Stimulated activated CD4-positive, alpha-beta T cell treated with anti-CD3 and anti-CD28 coated beads, Interleukin-1b, Interleukin-23, amount 100 ng/mL, for 48 hours (primary cell): ENCODE measurements at places on chromosomes 5 and 9.

- DNase-seq, result no peak
These were observed 67.0 kb downstream of the ZNF366 start for GRCh38 chr5:72440207-72440638.

- DNase-seq, result no peak
These were observed 107.1 kb downstream of the OXCT1 start for GRCh38 chr5:41763081-41763480.

DNA sequence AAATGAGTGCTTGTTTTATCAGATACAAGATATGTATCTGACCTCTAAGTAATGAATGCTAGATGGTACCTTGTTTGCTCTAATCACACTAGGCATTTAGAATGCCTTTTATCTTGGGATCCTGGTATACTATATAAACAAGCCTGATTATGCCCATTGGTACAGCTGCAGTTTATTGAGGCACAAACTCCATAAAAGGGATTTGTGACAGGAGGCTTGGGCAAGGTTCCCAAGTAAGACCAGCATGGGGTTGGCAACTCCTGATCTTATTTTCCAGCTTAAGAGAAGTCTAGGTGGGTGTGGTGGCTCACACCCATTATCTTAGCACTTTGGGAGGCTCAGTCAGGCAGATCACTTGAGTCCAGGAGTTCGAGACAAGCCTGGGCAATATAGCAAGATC is 93.9 kb upstream of the DMRT1 start:
- no peak for DNase-seq

- no peak for DNase-seq
These were observed 110.0 kb downstream of the ENC1 start for GRCh38 chr5:74530326-74531050.

GRCh38 chr5:122077366-122078115 is 518 bp downstream of the LOX start:
- no peak for DNase-seq

GRCh38 chr5:145943674-145944121 is 7.3 kb downstream of the SH3RF2 start:
- DNase-seq, result no peak

GRCh38 chr5:176773408-176774035 is 36.8 kb upstream of the UNC5A start:
- DNase-seq, result no peak

GRCh38 chr5:135348918-135349317 is 50.1 kb downstream of the MACROH2A1 start:
- no peak for DNase-seq

DNA sequence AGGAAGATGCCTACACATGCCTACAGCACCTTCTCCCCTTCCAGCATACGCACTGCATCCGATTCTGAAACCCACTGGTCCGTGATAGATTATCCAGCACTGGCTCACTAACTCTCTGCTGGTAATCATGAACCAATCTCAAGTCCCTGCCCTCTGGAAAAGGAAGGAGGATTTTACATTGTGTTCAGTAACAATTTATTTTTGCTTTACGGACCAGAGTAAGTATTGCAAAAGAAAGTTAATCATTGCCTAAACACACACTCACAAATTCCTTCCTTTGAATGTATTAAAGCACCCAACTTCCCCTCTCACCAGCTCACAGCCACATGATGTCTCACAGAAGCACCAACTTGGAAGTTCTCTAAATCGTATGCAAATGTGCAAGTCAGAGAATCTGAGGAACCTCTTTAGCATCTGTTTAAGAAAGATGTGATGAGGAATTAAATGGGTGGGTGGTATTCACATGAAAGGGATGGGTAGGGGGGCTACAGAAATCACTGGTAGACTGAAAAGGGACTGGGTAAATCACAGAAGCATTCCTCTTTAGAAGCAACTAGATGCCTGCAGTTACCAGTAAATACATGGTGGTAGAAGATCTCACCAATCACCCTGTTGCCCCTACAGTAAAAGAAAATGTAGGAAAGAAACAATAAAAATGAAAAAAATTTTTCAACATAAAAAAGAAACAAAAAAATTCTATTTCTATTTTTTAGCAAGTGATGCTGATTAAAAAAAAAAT is 8.4 kb downstream of the GNAQ start:
- DNase-seq, result no peak

- DNase-seq, result no peak
These were observed 183.4 kb downstream of the TMEM38B start for GRCh38 chr9:105877721-105878120.

DNA sequence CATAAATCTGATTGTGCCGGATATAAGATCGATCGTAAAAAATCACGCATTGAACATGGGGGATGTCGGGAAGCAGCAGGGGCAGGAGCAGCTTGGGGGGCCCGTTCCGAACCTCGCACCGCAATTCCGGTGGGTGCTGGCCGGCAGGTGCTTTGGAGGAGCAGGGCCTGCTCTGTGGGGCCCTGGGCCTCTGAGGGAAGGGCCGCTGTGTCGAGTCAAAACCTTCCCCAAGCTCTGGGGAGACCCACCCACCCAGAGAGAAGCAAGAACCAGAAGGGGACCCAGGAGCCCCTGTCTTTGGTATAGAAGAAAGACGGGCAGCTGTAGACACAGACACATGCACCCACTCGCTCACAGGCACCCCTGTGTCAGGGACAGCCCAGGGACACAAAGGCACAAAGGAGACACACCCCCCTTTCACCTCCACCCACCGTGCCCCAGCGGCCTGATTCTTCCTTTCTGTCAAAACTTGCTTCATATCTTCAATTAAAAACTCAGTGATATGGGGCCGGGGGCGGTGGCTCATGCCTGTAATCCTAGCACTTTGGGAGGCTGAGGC is 49.4 kb upstream of the ZBTB43 start:
- DNase-seq, result no peak

- DNase-seq, result no peak
These were observed 18.3 kb upstream of the GLIPR2 start for GRCh38 chr9:36118201-36118600.

DNA sequence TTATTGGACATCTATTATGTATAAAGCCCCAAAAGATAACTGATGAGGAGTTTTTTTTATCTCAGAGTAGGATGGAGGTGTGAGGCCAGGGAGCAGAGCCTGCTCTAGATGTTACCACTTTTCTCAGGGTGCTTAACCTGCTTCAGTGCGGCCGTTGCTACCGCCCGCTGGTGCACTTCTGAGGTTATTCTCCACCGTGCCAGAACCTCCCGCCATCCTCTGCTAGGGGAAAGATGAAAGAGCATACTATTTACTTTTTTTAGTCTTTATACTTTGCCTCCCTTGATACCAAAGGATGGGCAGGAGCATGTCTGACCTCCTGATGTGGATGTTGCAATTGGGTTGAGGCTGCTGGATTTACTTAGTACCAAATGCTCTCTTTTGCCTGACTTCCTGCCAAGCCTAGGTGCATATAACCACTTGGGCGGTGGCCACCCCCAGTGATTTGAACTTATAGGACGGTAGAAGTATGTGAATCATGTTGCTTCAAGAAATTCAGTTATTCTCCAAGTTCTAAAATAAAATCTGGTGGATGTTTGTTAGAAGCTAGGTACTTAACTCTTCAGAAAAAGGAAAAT is 71.1 kb upstream of the HSPB3 start:
- no peak for DNase-seq

DNA sequence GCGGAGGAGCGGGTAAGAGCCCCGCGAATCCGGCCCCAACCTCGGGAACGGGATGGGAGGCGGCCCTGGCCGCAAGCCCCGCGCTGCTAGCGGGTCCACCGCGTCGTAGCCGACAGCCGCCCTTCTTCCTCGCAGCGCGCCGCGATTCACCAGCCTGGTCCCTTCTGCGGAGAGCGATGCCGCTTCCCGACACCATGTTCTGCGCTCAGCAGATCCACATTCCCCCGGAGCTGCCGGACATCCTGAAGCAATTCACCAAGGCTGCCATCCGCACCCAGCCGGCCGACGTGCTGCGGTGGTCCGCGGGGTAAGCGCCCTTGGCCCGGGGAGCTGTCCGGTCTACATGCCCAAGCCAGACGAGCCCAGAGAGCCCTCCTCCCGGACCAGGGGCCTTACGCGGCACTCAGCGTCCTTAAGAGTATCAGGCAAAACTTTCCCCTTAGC is 335 bp downstream of the ROPN1L start:
- no peak for DNase-seq

- DNase-seq, result no peak
These were observed 26.4 kb upstream of the FKTN start for GRCh38 chr9:105531530-105531929.

DNA sequence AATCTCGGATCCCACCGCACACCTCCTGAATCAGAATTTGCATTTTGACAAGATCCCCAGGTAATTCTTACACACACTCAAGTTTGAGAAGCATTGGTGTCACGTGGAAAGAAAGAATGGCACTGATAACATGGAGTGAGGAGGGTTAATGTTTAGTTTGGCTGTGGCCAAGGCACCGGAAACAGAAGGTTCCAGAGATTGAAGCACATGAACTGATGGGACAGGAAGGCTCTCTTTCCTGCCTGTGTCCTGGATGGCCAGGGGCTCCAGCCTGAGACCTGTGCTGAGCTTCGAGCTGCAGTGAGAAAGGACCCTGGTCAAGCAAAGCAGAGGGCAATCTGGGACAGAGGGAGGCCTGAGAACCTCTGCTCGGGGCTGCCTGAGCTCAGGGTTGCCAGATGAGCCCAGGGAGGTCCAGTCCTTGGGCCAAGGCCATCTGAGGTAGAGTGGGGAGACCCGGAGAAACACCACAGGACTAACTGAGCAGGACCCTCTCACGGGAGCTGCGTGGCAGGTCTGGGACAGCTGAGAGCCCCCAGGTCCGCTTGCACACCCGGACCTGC is 27.3 kb downstream of the AFAP1L1 start:
- no peak for DNase-seq

DNA sequence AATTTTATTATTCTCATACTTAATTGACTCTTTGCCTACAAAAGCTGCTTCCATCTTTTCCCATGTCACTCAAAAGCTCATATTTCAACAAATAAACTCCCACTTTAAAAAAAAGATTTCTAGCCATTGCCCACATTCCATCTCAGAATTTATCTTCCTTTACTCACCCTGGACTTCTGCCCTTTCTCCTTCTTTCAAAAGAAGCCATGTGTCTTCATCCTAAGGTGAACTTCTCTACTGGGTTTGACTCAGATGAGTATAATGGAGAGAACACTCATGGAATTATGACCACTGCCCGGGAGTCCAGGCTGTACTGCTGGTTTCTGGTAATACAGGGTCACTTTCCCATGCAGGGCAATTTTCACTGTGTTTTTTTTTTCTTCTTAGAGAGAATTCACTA is 548.5 kb upstream of the ZNF462 start:
- DNase-seq, result no peak

DNA sequence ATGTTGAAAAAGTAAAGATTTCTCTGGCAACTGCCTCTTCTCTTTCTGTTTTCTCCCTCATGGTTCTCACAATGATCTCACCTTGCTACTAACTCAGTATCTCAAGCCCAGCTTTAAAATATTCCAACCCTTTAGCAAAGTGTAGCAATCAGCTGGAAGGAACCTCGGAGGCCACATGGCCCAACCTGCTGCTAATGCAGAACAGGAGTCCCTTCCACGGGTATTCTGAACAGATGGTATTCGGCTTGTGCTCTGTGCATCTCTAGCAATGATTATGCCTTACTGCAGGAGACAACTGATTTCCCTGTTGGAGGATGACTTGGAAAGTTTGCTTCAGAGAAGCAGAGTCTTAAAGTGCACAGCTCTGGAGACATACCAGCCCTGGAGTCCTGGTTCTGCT is 151.8 kb upstream of the PPP1R2B start:
- no peak for DNase-seq

DNA sequence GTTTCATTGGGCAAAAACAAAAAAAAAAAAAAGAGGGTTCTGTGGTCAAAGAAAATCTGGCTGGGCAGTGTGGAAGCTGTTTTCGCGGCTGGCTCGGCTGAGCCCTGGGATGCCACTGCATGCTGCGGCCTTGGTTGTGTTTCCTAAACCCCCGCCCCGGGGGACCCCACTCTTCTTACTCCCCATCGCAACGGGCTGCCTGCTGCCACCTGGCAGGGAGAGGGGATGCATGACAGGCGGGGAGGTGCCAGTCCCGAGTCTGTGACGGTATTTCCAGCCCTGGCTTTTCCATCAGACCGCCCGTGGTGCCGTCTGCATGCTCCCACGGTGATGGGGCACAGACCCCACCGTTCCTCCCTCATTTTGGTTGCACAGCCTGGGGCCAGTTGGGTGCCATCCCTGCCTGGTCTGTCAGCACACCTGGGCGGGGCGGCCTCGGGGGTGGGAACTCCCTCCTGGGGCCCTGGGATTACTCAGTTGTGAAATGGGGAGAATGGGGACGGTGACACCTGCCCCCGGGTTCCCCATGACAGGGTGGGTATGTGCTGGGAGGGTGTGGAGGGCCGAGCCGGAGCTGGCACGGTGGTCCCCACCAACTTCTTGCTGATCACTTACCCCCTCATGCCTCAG is 101.0 kb downstream of the RXRA start:
- no peak for DNase-seq

DNA sequence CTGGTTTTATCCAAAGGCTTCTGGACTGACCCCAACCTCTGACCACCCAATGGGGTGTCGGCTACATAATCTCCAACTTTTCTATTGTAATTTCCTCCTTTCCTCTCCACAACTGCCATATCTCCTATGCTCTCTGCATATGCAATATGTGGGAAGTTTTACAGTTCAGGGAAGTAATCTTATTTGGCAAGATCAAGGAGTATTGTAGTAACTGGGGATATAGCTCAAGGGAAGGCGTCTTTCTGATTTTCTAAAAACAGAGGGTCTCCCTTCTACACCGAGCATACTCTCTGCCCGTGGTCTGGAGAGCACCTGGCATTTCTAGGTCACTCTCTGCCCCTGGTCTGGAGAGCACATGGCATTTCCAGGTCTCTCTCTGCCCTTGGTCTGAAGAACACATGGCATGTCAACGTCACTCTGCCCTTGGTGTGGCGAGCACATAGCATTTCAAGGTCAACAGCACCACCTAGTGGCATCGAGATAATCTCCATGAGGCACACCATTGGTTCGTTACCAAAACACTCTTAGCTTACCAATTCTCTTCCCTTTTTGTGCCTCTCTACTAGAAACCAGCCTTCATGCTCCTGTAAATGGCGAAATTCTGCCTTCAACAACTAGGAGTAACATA is 616.4 kb upstream of the NUDT12 start:
- peak; percentile 12 for DNase-seq

DNA sequence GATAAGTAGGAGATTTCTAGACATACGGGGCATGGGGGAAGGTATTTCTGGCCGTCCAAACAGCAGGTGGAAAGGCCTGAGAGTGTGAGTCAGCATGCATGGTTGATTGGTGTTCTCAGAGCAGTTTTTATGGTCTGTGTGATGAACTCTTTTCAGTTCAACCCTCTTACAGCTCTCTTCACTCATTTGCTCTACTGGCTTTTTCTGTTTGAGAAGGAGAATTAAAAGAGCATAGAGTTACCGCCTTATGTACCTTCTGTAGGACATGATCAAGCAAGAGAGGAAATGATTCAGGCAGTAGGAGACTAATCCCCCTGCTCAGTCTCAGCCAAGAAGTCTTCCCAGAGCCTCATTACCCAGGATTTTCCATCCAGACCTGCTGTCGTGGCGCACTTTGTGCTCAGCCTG is 92.4 kb downstream of the PRDM6 start:
- no peak for DNase-seq

DNA sequence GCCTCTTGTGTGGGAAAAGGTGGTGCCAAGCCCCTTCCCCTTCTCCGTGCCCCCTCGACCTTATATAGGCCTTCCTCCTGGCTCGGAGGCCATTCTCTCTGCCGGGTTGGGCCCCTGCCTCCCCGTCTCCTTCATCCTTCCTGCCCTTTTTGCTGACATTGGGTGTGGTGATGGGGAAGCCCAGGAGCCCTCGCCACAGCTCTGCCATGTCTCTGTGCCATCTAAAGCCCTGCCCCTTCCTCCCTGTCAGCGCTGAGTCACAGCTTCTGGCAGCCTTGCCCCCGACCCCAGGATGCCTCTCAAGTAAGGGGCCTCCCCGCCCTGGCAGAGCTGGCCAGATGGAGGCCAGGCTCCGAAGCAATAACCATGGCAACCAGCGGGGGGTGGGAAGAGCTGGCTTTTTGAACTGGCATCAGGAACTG is 30.4 kb downstream of the JADE2 start:
- peak; percentile 93 for DNase-seq
